NCI-H1417 treated with DMSO at 0.1 percent for 48 hours (cell line): ENCODE measurements at places on chromosomes 3 and 15.

DNA sequence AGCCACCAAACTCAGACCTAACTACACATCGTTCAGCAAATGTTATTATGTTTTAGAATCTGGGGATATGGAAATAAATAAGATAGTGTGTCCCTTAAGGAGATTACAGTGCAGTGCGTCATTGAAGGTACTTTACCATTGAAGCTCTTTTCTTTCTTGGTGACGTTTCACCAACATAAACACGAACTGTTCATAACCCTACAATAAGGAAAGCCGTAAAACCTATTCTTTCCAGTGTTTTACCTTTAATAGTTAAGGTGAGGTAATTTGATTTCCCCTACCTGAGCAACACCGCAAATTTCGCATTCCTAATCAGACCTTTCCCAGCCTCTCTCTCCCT, 826 bp downstream of the CCDC66 start:
- no peak for DNase-seq

DNA sequence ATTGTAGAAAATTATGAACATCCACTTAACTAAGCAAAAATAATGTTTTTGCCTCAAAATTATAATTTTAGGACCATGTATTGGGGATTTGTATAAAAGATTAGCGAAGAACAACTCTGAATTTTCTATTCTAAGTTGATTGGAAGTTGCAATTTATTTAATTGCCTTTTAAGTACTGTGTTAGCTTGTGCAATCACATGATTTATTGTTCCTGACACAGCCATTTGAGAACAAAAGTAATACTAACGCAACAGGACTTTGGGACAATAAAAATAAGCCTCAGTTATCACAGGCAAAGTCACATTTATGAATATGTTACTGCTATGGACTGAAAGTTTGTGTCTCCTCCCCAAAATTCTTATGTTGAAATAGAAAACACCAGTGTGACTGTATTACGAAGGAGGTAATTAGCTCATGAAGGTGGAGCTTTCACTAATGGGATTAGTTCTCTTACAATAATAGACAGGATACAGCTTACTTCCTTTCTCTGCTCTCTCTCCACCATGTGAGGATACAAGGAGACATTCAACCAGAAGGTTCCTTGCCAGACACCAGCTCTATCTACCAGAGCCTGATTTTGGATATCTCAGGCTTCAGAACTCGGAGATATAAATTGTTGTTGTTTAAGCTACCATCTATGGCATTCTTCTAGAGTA, 745.9 kb downstream of the ZBBX start:
- peak; percentile 18 for DNase-seq

DNA sequence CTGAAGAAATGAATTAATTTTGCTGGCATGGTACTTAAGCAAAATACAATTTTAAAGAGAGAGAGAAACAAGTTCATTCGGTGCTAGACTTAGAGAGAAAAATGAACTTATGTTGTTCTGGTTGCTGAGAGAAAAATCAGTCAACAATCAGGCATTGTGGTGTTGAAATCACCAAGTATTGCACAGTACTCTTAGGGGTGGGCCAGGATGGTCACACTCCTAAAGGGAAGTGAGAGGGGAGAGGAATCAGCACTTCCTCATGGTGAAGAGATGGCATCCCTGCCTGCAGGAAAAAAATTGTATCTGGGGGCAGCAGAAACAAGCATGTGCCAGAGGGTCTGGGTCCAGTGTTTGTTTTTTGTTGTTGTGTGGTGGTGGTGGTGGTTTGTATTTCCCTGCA, 7.0 kb upstream of the DMXL2 start:
- DNase-seq, result no peak

GRCh38 chr3:195555110-195555509, 12.0 kb upstream of the PPP1R2 start:
- DNase-seq, result no peak

GRCh38 chr3:48985831-48986376, 4.1 kb upstream of the P4HTM start:
- DNase-seq, result no peak

DNA sequence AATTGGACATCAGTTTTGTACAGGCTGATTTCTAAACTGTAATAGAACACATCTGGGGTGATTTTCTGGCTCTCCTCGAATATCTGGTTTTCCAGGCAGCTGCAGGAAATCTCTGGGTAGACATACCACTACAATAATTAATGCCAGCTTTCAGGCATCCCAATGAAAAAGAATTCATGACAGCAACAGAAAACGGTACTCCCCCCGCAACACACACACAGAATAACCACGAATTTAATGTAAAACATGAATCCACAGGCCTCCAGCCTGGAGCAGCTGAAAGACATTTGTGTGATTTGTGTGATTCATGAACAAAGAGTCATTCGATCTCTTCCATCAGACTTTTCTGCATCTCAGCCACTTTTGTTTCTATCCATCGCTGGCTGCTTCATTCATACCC, 262.2 kb downstream of the MAGI1 start:
- DNase-seq, result no peak

- DNase-seq, result no peak
Observed at GRCh38 chr15:78866803-78867202, 5.9 kb upstream of the MORF4L1 start.

DNA sequence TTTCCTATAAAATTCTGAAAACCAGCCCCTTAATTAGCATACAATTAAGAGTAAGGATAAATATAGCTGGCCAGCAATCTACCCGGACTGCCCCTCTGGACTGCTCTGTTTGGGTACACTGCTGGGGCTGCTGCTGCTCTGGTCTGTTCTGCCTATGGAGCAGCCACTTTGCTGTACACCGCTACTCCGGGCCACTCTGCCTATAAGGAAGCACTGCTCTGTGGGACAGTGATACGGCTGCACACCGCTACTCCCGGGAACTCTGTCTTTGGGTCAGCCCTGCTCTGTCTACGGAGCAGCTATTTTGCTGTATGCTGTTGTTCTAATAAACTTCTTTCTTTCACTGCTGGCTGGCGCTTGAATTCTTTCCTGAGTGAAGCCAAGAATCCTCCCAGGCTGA, 316.5 kb upstream of the PLSCR5 start:
- DNase-seq, result no peak
